ENCODE measurements at places on chromosomes 12 and 14.
A peak's percentile ranks its signal among the peaks of the same experiment; 100 is the strongest.

GRCh38 chr14:74518221-74518620 is 24.7 kb downstream of the ISCA2 start:
- peak; percentile 74 for DNase-seq

DNA sequence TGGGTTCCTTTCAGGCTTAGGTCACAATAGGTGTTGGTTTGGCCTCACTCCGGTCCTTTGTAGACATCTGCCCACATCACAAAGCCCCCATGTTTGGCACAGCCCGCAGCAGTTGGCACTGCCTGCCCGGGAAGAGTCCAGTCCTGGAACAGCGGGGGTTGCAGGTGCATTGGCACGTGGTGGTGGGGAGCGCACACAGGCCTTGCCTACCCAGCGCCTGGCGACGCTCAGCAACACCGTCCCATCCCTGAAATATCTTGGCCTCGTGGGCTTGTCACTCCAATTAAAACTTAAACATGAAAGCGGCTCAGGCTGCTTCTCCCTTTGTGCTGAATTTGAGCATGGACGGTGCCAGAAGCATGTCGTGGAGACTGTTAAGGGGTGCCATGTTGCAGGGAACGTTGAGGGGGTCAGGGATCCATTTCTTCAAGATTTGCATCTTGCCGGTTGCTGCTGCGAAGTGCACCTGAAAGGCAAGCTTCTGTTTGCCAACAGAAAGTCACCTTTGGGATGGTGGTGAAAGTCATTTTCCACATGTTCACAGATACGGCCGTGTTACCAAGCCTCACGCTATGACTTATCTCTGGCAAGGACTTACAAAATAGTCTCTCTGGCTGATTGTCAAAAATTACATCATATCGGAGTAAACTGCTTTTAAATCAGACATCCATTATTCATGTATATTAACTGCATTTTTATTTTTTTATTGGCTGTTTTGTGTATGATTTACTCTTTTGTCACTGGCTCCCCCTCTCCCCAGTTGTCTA is 91.5 kb downstream of the FBXW8 start:
- no peak for DNase-seq

- no peak for DNase-seq
Measured at GRCh38 chr14:103728721-103729120, 13.1 kb downstream of the ZFYVE21 start.

- DNase-seq = no peak
Measured at GRCh38 chr12:114506651-114507050, 100.7 kb upstream of the TBX5 start.
